ENCODE measurements at places on chromosomes 3 and 15.

DNA sequence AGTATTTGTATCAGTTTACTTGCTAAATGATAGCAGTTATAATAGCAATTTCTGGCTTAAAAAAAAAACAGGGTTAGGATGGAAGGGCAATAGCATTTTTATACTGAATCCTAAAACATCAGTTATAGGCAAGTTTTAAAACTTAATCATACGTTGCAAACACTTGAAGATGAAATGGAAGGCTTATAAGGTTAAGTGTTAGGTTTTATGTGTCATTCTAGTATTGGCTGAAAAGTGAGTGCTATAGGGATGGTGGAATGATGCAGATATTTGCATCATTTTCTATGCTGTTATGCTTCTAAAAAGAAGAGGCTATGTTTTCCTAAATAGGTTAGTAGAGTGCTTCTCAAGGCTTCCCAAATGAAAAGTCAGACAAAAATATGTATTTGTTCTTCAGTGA, 23.3 kb downstream of the ARIH1 start:
- DNase-seq: no peak

DNA sequence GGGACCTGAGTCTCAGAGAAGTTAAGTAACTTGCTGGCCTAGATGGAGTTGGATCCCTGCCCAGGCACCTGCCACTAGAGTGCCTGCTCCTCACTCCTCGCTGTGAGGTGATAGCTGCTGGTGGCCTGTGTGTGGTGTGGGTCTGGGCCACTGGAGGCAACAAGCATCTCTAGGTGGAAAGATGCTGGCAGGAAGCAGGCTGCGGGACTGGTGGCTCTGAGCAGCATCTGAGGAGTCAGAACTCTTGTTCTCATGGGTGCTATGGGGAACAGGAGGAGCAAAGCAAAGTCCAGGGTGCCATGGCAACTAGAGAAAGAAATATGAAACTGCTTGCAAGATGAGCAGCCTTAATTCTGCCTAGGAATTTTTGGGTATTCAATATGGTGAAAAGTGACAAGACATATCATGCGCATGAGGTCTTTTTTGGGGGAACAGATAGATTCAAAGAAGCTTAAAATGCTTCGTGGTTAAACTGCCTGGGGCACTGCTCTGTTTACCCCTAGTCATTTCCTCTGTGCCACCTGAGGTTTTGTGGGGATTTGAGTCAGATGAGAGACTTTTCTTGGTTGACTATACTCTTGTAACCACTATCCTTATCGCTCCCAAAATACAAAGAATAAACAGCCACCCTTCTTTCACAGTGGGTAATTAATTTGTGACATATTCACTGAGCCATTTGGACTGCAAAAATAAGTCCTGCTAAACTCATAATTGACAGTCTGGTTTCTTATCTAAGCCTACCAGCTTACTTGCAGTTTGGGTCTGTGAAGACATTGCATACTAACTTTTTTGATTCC, 50.3 kb downstream of the MED12L start:
- peak; percentile 7 for DNase-seq

DNA sequence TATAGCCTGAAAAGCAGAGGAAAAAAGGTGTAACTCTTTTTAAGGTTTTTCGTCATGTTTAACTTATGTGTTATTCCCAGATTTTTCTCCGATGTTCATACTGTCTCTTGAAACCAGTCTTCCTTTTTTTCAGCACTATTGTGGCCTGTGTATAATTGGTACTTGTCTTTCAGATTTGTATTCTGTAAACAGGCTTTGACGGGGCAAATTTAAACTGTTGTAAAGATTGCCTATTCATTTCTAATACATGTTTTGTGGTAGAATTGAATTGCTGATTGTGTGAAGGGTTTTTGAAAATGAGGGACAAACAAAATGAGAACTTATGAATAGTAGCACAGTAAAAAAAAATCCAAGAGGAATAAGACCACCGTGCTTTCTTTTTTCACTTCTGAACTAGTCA, 33.6 kb downstream of the AKAP13 start:
- DNase-seq: no peak

GRCh38 chr15:41284427-41285177, 47.8 kb downstream of the OIP5 start:
- DNase-seq: no peak

DNA sequence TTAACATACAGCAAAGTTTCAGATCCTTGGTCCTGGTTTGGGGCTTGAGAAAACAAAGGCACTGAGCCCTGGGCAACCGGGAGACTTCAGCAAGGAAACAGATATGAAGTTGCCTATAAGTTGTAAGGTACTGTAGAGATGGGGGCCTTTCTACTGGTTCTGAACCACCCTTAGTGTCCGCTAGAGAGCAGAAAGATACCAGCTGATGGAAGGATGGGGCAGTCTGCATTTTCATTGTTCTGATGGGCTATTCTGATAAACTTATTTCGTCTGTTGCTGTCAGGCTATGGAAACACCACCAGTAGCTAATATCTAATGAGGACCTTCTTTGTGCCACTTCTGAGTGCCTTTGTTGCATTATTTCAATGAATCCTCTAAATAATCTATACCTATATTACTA, 38.7 kb downstream of the FGD5 start:
- DNase-seq: no peak

- no peak for DNase-seq
Measured at GRCh38 chr3:81245501-81245900, 515.9 kb downstream of the GBE1 start.

DNA sequence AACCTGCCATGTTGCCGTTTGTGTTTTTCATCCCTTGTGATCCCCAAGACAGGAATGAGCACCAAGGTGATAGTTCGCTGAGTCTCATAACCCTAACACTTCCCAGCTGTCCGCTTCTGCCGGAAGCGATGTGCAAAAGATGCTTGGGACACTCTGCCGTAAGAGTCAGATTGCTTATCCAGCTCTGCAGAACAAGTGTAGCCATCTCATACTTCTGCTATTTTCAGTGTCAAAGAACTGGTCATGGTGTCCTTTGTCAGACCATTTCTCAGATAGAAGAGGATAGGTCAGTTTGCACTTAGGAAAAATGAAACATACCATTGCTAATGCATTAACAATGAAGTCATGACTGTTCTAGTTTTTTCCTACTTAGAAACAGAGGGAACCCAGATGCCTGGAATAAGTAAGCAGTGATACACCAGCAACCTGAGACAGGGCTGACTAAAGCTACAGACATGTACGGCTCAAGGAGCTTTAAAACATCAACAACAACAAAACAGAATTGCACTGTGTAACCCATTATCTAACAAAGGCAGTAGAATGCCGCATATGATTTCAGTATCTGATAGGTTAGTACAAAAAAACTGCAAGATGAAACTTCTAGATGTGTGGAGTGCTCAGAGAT, 134.0 kb upstream of the IL12A start:
- DNase-seq: no peak

GRCh38 chr15:95263751-95264150, 1032.4 kb downstream of the MCTP2 start:
- no peak for DNase-seq

DNA sequence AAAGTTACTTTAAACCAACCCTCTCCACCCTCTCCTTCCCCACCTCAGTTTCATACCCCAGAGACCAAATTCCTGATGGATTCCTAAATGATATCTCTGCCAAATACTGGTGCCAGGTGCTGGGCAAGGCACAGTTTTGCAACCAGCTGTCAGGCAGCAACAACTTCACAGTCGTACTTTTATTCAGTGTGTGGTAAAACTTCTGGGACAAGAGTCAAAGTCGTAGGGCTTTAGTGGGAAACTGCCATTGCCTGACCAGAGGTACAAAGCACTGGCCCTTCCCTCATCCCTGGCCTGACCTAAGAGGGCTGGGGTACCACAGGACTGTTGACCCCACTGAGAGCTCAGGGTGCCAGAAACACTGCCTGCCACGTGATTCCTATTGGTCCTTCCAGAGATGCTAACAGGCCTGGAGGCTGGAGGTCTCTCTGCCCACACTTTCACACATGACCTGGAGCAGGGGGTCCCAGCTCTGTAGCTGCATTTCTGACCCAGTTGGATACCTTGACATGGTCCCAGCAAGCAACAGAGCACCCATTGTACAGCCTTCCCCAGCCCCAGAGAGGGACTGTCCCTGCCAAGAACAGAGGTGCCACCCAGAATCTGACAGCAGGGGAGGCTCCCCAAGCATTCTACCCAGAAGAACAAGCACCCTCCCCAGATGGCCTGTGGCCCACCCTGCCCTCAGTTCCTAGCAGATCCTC, 59.9 kb downstream of the LIPC start:
- DNase-seq: no peak

- DNase-seq: no peak
Measured at GRCh38 chr15:25877681-25878080, 14.6 kb upstream of the ATP10A start.

- no peak for DNase-seq
Measured at GRCh38 chr3:79848876-79849275, 81.1 kb upstream of the ROBO1 start.

All from NK-92 treated with Interleukin-12 subunit alpha and Interleukin-12 subunit beta, amount 100 ng/mL, for 24 hours (cell line).